ENCODE measurements at places on chromosomes 7 and 10.

- DNase-seq, result peak; percentile 31
Measured at GRCh38 chr7:16026253-16027020, 340.0 kb upstream of the MEOX2 start.

GRCh38 chr10:9012312-9012711 lies 957.8 kb downstream of the GATA3 start:
- DNase-seq, result peak; percentile 78

DNA sequence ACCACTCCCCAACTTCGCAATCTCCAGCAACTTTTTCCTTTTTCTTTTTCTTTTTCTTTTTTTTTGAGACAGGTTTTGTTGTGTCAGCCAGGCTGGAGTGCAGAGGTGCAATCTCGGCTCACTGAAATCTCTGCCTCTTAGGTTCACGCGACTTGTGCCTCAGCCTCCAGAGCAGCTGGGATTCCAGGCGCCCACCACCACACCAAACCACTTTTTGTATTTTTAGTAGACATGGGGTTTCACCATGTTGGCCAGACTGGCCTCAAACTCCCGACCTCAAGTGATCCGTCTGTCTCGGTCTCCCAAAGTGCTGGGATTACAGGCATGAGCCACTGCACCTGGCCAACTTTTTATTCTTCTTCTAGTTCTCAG lies 55.0 kb downstream of the KIAA1549 start:
- DNase-seq, result no peak

DNA sequence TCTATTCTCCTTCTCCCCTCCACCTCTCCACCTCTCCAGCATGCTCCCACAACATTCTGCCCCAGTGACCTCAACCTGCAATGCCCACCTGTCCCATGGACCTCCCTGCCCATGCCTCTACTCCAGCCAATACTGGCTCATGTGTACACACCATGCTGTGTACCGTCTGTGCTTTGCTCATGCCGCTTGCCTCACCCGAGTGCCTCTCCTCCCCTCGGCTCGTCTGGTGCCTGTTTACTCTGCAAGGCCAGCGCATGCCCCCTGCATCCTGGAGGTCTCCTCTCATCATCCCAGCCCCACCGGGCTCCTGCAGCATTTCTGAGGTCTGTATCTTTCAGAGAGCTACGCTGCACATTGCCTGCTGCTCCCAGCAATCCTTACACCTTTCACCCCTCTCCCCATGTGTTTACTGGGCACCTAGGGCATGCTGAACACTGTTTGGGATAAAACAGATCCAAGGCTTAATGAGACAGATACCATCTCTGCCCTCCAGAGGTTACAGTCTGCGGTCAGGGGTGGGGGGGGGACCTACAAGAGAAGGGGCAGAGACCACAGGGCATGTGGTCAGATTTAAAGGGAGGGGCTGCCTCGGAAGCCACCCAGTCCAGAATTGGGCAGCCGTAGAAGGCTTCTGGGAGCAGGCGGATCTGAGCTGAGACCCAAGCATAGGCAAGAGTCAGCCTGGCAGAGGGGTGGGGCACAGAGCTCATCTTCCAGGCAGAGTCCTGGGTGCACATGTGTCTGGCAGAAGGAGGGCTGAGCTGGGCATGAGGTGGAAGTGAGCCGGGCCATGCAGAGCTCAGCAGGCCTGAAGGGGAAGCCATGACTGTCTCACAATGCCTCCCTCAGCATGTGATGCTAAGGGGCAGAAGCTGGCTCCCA lies 29.6 kb upstream of the PSAP start:
- DNase-seq, result no peak

- DNase-seq, result peak; percentile 64
Measured at GRCh38 chr7:121337398-121337797, 8.6 kb downstream of the WNT16 start.

Measured in fibroblast of skin of right biceps (primary cell).